Left renal cortex interstitium (tissue), 4 donors: ENCODE measurements at places on chromosomes 7 and 10.

DNA sequence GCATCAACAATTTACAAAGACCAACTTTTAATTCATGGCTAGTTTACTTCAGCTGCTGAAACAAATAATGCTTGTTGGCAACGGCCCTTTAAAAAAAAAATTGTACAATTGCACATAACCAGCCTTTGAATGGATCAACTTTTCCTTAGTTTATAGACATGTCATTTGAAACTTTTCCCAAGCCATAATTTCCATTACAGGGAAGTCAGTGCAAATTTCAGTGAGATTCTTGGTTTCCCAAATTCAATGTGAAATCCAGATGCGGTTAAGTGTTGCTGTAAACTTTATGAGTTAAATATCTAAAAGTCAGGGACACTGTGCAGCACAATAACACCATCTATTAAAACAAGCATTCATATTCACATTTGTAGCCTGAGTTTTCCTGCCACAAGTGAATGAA, 182.2 kb downstream of the JAZF1 start:
- no peak for DNase-seq

DNA sequence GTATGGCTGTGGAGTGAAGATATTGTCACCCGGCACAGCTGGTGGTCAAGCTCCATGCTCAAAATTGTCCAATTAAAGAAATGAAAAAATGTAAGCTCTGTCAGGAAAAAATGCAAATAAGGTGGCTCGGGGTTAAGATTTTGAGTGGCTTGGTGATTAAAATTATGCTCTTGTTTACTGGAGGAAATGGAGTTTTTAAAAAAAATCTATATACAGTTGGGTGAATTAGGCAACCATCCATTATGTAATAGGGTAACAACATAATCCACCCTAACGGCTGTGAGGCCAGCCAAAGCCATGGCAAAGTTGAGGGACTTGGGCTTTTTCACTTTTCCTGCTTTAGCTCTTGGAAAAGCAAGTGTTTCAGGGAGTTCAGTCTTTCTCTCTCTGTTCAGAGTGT, 260.8 kb upstream of the HABP2 start:
- no peak for DNase-seq

GRCh38 chr7:116582164-116582732, 57.4 kb downstream of the CAV1 start:
- no peak for DNase-seq

- no peak for DNase-seq
Observed at GRCh38 chr7:29454899-29455451, 108.7 kb upstream of the PRR15 start.

DNA sequence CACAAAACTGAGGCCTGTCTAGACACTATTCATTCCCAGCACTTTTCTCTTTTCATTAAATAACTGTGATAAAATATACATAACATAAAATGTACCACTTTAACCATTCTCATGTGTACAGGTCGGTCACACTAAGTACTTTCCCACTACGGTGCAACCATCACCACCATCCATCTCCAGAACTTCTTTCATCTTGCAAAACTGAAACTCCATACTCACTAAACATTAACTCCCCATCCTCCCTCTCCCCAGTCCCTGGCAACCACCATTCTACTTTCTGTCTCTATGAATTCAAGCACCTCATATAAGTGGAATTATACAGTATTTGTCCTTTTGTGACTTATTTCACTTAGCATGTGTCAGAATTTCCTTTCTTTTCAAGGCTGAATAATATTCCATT, 53.0 kb downstream of the ARHGAP12 start:
- DNase-seq: no peak
